ENCODE measurements at places on chromosomes 2 and 18. TPM values are rescaled to one million over a fixed set of nuclear protein-coding genes. Genes with fewer than 3 reads are reported as not detected.

Gene OXER1
- not detected for total RNA-seq

Gene TAF4B
- 5.3 TPM for total RNA-seq

Gene PSD4
- total RNA-seq, result 11.2 TPM

Gene DSC3
- 1.8 TPM for total RNA-seq

Gene STAT1
- total RNA-seq, result 61.2 TPM

Gene MLPH
- 256 TPM for total RNA-seq

Gene SIX3
- 0.41 TPM for total RNA-seq

Gene OSR1
- 9.0 TPM for total RNA-seq

Gene C2orf78
- total RNA-seq, result not detected

Gene FASTKD2
- 36.2 TPM for total RNA-seq

Gene SPRED2
- 37.7 TPM for total RNA-seq

Gene TCF4
- 3.0 TPM for total RNA-seq

Gene SPDYA
- 0.15 TPM for total RNA-seq

Gene ANKRD44
- total RNA-seq, result 2.0 TPM

Gene ERBB4
- total RNA-seq, result not detected

Gene HOXD10
- total RNA-seq, result 7.5 TPM

Gene ABHD1
- total RNA-seq, result 1.3 TPM

Gene CCNYL1
- total RNA-seq, result 21.9 TPM

Gene TFCP2L1
- total RNA-seq, result 0.85 TPM

Gene CERKL
- 0.30 TPM for total RNA-seq

Gene HOXD13
- 0.24 TPM for total RNA-seq

Gene CYP27A1
- total RNA-seq, result 0.34 TPM

Gene COBLL1
- 3.8 TPM for total RNA-seq

Gene CREG2
- total RNA-seq, result 10.0 TPM

Gene GCG
- total RNA-seq, result not detected

Gene SERPINE2
- 241 TPM for total RNA-seq

Gene FBXO48
- 0.71 TPM for total RNA-seq

Gene GALNT14
- total RNA-seq, result 46.1 TPM

Measured in A549 treated with DMSO at 1 μM for 4 hours (cell line).